ENCODE measurements at places on chromosomes 2 and 18.

GRCh38 chr2:68385220-68385906 is 20.3 kb downstream of the PLEK start:
- peak; percentile 13 for DNase-seq

DNA sequence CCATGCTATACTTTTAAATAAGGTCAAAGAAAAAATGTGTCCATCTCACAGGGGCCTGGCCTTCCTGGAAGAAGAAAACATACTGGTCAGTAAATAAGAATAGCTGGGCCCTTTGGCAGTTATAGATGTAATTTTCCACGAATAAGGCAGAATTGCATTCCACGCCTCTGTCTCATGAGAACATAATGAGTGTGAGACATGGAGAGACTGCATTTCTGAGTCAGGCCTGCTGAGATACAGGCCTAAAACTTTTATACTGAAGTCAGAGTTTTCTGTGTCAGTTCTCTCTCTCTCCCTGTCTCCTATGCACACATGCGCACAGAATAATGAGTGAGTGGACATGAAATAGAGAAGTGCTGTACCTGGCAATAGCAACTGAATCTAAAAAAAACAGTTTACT is 20.4 kb upstream of the IL1R1 start:
- DNase-seq, result no peak

GRCh38 chr18:79523736-79524180 is 128.0 kb downstream of the NFATC1 start:
- peak; percentile 79 for DNase-seq

- DNase-seq, result no peak
Measured at GRCh38 chr2:177098001-177098613, 114.5 kb upstream of the HNRNPA3 start.

GRCh38 chr2:33022989-33023727 is 76.4 kb downstream of the LTBP1 start:
- no peak for DNase-seq

GRCh38 chr2:218997731-218998130 is 4.5 kb upstream of the CRYBA2 start:
- no peak for DNase-seq

DNA sequence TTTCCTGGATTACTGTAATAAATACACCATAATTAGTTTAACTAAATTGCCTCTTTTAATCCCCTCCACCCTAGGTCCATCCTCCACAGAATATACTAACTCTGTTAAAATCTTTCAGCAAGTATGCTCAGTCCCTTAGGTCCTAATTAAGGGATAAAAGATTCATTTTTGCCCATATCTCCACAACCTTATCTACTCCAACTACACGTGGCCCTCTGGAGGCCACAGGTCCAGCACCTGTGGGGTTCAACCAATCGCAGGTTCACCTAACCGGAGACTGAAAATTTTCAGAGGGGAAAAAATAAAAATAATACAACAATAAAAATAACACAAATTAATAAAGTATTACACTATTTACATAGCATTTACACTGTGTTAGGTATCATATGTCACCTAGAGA is 86.4 kb downstream of the MAP4K3 start:
- no peak for DNase-seq

GRCh38 chr2:11254100-11254536 is 90.3 kb downstream of the ROCK2 start:
- no peak for DNase-seq

DNA sequence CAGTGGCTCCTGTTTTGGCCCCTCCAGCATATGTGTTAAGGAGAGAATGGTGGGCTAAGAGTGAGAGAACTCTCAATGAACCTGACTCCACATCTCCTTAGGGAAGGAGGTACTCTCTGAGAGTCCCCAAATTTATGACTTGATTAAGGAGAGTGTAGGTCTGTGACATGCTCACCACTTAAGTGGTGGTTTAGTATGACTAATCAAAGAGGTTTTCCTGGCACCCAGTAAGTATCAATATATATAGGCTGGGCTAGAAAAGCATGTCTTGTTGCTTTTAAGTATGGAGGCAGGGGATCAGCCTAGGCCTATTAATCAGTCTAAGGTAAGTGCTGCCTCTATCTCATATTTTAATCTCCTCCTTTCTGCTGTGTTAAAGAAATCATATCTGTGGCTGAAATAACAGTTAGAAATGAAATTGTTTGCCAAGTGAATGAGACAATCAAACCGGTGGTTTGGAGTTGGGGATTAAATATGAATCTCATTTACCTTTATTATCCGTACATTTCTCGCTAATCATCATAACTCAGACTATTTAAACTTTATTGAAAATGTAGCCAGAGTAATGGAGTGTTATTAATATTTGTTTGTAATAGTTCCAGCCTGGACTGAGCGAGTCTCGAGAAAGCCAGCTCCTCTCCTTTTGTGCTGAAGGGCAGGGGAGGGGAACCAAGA is 107.7 kb upstream of the MEIS1 start:
- no peak for DNase-seq

GRCh38 chr2:145597809-145598208 is 1077.9 kb upstream of the ZEB2 start:
- no peak for DNase-seq

DNA sequence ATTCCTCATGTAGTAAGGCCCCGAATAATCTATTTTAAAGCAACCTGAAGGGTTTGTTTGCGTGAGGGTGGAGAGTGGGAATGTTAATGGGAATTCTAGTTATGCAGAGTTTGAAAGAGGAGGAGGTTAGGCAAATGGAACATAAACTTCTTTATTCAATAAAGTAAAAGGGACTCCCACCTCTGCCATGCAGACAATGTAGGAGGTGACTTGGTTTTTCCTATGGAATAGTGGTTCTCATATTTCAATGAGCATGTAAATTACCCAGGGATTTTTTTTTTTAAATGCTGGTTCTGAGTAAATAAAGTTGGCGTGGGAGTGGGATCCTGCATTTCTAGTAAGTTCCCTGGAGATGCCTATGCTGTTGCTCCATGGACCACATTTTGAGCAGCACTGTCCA is 367.9 kb downstream of the THSD7B start:
- no peak for DNase-seq

DNA sequence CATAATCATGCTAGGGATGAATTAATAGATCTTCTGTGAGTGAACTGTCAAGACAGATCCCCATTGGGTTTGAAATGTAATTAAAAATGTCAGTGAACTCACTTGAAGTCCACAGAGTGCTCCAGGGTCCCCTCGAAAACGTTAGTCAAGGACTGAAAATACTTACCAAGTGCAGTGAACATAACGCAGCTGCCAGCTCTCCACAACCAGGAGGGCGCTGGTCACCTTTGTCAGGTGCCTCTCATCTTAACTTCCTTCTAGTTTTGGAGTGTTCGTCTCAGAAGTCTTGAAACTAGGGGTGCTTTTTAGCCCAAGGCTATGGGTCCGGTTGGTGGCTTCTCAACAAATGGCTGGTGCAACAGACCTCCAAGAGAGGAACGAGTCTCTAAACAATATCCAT is 70.7 kb downstream of the NCK2 start:
- DNase-seq, result no peak

- DNase-seq, result no peak
Measured at GRCh38 chr18:67408240-67408639, 108.3 kb downstream of the DSEL start.

DNA sequence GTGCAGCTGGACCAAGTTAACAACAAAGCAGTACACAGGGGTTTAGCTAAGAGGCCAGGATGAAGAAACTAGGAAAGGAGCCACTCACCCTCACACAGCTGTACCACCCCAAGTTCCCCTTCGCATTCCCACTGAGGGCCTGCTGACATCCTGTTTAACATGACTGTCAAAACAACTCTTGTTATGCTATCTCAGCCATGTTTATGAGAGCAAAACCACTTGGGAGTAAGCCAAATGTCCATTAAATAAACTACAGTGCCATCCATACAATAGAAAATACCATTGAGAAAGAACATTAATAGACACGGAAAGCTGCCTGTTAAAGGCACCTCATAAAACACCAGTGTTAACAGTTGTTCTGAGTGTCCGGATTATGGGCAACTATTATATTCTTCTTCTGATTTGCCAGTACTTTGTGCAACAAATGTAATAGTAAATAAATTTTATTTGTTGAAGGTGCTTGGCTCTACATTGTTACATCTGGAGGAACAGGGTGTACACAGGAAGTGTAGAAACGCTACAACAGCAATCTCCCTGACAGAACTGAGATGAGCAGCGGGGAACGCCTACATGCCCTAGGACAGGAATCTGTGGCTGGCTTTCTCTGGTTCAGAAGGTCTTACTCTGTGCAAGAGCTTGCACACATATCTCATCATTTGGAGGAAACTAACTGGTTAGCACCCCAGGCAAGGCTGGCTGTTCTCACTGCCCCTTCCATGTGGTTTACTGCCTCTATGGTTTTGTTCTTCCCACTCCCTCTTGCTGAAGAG is 85.6 kb downstream of the EHD3 start:
- DNase-seq, result peak; percentile 10

GRCh38 chr2:86068136-86068588 is 37.5 kb downstream of the POLR1A start:
- DNase-seq, result peak; percentile 9

DNA sequence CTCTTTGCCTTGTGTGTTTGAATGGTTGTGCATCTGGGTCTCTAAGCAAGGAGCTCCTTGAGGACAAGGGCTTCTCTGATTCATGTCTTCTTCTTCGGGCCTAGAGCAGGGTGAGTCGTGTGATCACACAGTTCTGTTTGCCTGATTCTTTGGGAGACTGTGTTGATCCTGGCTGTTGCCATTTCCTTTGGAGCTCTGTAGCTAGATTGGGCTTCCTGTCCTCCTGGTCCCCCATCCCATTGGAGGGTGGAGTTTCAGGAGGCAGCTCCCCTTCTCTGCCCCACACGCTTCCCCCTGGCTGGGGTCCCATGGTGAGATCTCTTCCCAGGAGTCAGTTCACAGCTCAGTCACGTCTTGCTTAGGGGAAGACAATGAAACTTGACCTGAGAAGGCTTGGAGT is 92.8 kb downstream of the TRIB2 start:
- no peak for DNase-seq

DNA sequence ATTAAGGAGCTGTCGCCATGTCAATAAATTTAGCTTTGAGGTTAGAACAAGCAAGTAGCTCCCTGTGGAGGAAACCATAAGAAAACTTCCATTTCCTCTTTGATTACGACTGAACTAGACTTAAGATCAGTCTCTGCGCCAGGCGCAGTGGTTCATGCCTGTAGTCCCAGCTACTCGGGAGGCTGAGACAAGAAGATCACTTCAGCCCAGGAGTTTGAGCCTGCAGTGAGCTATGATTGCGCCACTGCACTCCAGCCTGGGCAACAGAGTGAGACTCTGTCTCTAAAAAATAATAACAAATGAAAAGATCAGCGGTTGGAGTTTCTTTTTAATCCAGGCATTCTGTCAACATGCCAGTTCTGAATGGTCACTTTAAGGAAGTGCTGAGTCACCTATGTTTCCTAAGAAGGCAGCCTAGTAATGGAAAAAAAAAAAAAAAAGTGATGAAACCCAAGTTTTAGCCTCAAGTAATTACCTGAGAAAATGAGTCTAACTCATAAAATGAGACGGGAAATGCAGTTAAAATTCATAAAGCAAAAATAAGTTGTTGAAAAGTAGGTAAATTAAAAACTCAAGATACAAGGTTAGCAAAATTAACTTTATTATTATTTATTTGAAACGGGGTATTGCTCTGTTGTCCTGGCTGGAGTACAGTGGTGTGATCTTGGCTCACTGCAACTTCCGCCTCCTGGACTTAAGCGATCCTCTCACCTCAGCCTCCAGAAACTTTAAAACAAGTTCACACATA is 10.2 kb downstream of the C18orf32 start:
- no peak for DNase-seq

- no peak for DNase-seq
Measured at GRCh38 chr2:211564441-211564840, 974.2 kb downstream of the ERBB4 start.

GRCh38 chr2:155377266-155377680 is 678.8 kb downstream of the KCNJ3 start:
- DNase-seq, result no peak

- no peak for DNase-seq
Measured at GRCh38 chr2:210635257-210635656, 78.9 kb downstream of the CPS1 start.

DNA sequence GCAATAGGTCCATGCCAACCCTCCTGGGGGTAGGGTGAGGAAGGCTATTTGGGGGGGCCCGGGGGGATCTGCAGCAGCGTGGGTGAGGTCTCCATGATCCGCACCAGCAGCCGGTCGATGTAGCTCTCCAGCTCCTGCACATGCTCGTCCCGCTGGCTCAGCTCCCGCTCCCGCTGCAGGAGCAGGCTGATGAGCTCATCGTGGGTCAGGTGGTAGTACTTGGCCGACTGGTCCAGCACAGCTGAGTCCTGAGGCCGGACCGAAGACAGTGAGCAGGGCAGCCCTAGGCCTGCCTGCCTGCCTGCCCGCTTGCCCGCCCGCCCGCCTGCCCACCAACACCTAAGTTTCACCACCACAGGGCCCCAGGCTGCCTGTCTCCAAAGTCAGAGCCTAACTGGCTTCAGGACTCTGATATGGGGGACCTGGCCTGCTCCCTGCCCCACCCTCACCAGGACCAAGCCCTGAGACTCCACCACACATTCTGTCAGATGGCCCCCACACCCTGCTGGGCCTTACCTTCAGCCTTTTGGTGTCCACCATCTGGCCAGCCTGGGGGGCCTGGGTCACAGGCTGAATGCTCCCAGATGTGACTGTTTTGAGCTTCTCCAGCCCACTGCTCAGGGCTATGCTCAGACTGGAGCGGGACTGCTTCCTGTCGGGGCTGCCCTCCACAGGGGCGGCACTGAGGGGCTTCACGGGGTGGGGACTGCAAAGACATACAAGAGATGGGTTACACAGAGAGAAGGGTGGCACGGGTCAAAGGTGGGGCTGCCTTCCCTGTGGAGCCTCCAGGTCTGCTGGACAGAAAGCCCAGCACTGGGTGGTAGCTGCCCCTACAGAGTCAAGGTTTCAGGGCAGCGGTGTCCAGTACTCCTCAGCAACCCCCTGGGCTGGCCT is 4.2 kb upstream of the SFXN5 start:
- DNase-seq, result no peak

DNA sequence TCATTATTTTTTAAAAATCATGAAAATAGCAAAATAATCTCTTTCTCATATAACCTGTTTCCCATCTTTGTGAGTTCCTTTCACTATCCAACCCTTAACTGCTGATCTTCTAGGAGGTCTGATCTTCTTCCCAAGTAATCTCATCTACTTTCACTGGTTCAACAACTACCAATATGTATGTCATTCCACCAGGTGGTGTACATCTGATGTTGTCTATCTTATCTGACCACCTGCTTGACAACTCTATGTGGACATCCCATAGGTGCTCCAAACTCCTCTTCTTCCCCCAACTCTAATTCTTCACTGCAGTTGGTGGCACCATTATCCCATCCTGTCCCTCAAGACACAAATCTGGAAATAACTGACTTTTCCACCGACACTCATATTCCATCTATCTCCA is 62.5 kb downstream of the FAM228A start:
- no peak for DNase-seq

Measured in stimulated activated CD4-positive, alpha-beta T cell treated with anti-CD3 and anti-CD28 coated beads, Interleukin-15, amount 100 ng/mL, for 48 hours (primary cell).